ENCODE measurements at places on chromosomes 7 and 10. TPM values are rescaled to one million over a fixed set of nuclear protein-coding genes. Genes with fewer than 3 reads are reported as not detected.

Gene TMEM273
- total RNA-seq = not detected

Gene PLXDC2
- 0.69 TPM for total RNA-seq

Gene CALML5
- not detected for total RNA-seq

Gene FEZF1
- 0.69 TPM for total RNA-seq

Gene MYOZ1
- total RNA-seq = not detected

Gene HOXA13
- total RNA-seq = 0.86 TPM

Gene PNLIPRP1
- not detected for total RNA-seq

Gene GRM8
- 1.4 TPM for total RNA-seq

Gene IFIT2
- total RNA-seq = 8.5 TPM

Gene MMD2
- total RNA-seq = not detected

Gene WDR11
- 21.9 TPM for total RNA-seq

Gene GPR15LG
- total RNA-seq = not detected

Gene CNPY1
- 1.7 TPM for total RNA-seq

Gene PPP1R17
- not detected for total RNA-seq

Gene CHAT
- total RNA-seq = not detected

All from Daoy (cell line).